ENCODE measurements at places on chromosomes 11 and 22.

DNA sequence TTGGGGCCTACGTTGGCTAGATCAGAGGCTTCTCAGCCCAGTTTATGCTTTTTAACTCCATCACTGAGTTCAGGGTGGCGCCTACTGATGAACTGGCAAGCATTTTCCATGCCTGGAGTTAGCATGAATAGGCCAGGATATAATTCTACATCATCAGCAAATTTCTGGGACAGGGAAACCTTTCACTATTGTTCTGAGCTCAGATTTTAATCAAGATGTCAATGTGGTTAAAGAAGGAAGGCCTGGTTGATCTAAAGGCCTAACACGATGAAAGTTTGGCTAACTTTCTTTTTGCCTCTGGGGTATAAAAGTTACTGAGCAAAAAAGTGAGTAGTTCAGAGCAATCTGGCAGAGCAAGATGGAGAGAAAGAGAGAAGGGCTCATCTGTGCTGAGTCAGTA lies 21.7 kb upstream of the IFITM3 start:
- DNase-seq: no peak

DNA sequence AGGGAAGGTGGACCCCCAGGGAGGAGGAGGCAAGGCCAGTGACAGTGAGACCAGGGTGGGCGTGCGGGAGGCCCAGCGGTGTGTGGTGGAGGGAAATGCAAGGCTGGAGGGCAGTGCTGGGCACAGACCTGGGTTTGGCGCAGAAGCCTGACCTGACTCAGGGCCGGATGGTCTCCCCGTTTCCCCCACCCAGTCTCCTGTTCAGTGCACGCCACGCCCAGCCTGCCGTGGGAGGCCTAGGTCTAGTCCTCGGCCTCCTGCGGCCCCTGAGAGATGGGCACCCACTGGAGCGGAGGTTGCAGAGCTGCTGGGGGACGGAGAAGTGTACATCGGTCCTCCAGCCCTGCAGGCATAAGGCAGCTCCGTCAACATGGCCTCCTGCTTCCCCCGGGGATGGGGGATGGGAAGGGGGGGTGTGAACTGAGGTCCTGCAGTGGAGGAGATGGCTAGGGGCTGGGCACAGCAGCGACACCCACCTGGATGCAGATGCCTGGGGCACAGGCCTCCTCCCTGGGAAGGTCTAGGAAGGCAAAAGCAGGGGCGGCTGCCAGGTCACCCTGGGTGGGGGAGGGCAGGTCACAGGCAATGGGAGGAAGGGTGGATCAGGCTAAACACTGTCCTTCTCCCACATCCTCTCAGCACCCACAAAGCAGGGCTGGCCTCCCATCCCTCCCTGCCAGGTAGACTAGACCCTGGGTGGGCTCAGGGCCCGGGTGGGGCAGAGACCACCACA lies 15.9 kb downstream of the IL17REL start:
- no peak for DNase-seq

DNA sequence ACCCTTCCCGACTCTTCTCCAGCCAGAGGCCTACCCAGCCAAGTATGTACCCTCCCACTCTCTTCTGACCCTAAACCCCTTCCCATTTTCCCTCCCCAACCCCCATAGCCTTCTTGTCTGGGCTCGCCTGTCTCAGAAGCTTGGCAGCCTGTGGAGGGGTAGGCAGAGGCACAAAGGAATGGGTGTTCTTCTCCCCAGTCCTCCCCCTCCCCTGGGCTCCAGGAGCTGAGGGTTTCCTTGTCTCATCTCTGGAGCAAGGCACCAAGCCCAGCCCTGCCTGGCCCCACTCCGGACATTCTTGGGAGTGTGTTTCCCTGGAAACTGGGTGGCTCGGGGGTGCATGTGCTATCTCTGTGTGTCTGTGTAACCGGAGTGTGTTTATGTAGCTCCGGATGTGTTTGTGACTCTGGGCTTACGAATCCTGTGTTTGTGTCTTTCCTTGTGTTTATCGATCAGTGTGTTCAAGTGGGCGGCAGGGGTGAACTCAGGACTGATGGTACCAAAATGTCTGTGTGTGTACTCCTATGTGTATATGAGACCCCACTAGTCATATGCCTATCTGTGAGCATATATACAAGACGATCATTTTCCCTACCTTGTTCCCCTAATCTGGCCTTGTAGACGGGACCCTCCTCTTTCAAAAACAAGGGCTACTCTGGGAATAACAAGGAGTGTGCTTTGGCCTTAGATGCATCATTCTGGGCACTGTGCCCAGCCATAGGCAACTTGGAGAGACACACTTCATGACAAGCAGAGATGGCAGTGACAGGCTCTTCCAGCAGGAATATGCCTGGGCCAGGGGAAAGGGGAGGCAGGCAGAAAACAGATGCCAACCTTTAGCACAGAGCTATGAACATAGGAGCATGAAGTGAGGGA lies 10.9 kb downstream of the PHLDB1 start:
- peak; percentile 70 for DNase-seq

- no peak for DNase-seq
These were observed 1.4 kb upstream of the SERPINH1 start for GRCh38 chr11:75560644-75561043.

DNA sequence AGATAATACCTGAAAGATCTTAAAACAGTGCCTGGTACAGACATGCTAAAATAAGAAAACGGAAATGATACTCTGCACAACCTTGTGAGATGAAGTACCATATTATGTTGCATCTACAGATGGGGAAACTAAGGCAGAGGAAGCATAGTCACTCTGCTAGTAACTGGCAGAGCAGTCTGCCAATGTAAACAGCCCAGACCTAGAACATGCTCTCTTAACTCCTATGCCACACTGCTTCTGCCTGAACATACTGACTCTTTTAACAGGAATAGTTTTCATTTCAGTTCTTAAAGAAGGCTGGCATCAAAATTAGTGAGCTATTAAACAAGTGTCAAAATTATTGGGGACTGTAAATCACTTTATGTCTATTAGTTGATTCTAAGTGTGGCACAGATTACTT lies 99.9 kb downstream of the CD44 start:
- DNase-seq: no peak

DNA sequence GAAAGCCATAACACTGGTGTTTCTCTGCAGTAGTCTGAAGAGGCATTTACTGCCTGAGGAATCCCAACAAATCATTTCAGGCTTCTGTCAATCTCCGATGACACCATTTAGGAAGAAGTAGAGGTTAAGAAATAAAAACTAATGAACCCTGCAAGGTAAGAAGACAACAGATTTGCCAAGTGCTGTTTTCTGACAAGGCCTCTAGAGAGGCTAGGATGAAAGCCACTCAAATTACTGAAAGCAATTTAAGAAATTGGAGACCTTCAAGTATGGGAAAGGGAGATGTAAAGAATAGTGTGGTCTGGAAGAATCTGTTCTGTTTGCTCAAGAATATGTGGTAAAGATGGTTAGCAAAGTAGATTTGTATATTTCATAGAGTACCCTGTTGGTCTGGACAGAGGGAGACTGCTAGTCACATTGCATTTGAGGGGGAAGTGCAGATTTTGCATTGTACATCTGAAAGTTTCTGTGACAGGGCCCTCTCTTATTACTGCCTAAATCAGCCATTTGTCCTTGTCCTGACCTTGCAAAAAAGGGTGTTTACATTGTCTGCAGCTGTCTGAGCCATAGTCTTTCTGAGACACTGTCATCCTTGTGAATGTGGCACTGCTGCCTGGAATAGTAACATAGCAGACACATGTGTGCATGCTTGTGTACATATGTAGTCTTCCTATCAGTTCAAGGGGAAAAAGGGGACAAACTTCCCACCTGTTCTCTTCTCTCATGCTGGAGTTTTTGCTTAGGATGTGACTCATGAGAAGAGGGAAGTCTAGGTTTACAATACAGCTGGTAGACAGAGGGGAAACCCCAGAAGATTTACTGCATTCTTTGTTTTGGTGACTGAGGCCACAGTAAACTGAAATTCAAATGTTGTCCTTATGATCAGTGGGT lies 640.2 kb upstream of the KIRREL3 start:
- no peak for DNase-seq

- no peak for DNase-seq
These were observed 69.5 kb upstream of the SYT13 start for GRCh38 chr11:45355706-45356041.

GRCh38 chr22:26711205-26711963 lies 54.0 kb downstream of the MIAT start:
- DNase-seq: no peak

GRCh38 chr11:75541193-75542087 lies 15.7 kb upstream of the GDPD5 start:
- DNase-seq: no peak

DNA sequence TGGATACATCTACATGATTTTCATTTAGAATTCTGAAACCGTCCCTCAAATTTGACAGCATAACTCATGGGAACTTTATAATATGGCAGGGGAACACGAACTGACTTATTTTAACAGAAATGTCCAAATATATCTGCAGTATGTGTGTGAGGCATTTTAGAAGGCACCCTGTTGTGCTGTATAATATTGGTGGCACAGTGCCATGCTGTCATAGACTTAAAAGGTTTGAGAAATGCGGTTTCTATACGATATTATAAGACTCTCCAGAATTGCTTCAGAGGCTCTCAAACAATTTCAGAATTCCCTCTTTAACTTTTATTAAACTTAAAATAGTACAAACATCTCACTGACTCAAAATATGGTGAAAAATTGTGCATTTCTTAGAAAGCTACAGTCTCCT lies 181.6 kb downstream of the MSANTD4 start:
- no peak for DNase-seq

GRCh38 chr11:111586388-111586831 lies 15.8 kb upstream of the SIK2 start:
- DNase-seq: peak; percentile 57

DNA sequence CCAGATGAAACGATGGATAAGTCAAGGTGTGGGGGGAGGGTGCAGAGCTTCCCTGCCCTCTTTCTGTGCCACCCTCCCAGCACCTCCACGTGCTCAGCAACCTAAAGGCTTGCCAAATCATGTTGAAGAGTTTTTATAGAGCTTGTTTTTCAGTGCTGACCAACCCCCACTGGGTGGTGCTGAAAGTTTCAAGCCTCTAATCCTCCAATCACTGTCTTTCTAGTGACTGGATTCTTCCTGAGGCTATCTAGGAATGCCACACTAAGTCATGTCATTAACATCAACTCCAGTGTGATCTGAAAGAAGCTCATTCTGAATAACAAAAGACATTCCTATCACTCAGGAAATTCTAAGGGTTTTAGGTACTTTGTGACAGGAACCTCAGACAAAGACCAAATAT lies 382.6 kb downstream of the DYNC2H1 start:
- no peak for DNase-seq

- no peak for DNase-seq
These were observed 9.2 kb downstream of the EXT2 start for GRCh38 chr11:44104481-44105294.

Data from uterus (tissue), 4 donors.